ENCODE measurements at places on chromosomes 6 and 20. TPM values are rescaled to one million over a fixed set of nuclear protein-coding genes. Genes with fewer than 3 reads are reported as not detected.

GDAP1L1 gene
- total RNA-seq, result not detected

- DNase-seq, result no peak
- no peaks in the 10 kb centered on the region for H3K27me3 ChIP-seq
- H3K36me3 ChIP-seq, result no peaks in the 10 kb centered on the region
- H3K27ac ChIP-seq, result no peak overlapping the region
- H3K4me1 ChIP-seq, result no peaks in the 10 kb centered on the region
These were observed 87.5 kb upstream of the SYNDIG1 start for GRCh38 chr20:24381886-24382285.

DNA sequence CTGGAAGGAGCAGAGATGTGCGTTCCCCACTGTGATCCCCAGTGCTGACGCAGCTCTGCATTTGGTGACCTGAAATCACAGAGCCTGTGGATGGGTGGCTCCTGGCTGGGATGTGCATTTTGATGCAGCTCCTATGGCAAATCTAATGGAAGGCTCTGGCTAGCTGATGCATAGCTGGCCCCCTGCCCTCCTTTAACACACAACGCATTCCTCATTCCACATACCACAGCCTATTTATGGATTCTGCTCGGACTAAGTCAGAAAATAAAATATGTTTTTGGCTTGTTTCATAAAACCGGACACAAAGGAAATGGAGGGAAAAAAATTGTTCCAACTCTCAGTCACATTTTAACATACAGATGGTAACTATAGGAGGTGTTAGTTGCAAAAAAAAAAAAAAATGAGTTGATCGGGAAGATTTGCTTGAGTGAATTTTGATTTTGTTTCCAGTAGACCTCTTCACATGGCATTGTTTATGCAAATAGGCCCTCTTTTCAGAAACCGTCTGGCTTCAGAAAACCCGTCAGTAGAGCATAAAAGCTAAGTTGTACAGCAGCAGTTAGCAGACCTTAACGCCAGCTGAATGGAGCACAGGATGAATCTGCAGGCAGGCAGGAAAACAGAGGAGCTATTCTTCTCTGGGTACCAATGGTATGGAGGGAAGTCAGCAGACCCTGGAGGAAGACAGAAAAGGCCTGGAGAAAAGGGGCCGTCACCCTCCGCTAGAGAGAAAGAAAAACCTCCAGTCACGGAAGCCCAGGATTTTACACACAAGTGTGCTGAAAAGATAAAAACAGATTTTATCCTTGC, 215.4 kb downstream of the HDGFL1 start:
- H3K27ac ChIP-seq, result peak overlapping the region; percentile 77
- H3K36me3 ChIP-seq, result no peaks in the 10 kb centered on the region
- H3K4me3 ChIP-seq, result no peak overlapping the region
- H3K4me1 ChIP-seq, result peaks cover 8% of the 10 kb centered on the region
- H3K27me3 ChIP-seq, result no peaks in the 10 kb centered on the region
- peak; percentile 64 for DNase-seq

DNA sequence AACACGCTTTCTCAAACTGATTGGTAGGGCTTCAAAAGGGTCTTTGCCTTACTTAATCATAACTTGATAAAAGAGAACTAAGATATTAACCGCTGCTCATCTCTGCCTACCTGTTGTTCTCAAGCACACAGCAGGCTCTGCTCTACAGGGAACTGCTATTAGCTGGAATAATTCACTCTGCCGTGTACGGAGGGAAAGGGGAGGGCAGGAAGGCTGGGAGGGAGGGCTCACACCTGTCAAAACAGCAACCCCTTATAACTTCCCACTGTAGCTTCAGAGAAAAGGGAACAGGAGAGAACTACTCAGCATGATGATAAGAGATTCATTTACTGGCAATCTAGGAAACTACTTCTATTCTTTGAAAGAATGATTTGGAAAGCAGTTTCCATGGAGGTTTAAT, 75.1 kb downstream of the ZMYND8 start:
- peaks cover 13% of the 10 kb centered on the region for H3K4me1 ChIP-seq
- peaks cover 28% of the 10 kb centered on the region for H3K36me3 ChIP-seq
- no peak overlapping the region for H3K27ac ChIP-seq
- DNase-seq, result no peak
- H3K27me3 ChIP-seq, result no peaks in the 10 kb centered on the region

DNA sequence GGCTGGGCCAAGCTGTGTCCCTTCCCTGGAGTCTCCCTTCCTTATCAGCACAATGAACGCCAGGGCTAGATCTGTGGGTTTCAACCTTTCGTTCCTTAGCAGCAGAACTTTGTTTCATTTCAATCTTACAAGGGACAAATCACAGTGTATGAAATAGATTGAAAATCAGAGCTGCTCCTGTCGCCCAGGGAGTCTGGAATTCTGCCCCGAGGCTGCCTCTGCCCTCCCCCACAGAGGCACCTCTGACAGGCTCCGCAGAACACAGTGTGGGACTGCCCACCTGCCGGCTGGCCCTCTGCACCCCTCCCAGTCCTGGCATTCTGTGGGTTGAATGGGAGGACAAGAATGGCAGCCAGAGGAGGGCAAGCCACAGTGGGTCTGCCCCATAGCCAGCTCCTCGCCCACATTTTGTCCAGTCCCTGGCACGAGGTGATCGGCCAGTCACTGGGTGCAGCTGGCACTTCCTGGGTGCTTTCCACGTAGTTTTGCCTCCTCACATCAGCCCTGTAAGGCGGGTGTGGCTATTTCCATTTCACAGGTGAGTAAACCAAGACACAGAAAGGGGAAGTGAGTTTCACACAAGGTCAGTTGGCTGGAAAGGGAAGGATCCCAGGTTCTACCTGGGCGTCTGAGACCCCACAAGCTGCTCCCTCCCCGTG, 26.1 kb downstream of the MANBAL start:
- no peaks in the 10 kb centered on the region for H3K27me3 ChIP-seq
- H3K4me1 ChIP-seq, result peaks cover 35% of the 10 kb centered on the region
- no peak for DNase-seq
- peaks cover 28% of the 10 kb centered on the region for H3K36me3 ChIP-seq

DEFB124 gene
- not detected for total RNA-seq

GRCh38 chr6:168658059-168658458, 217.1 kb downstream of the SMOC2 start:
- no peak for DNase-seq
- H3K36me3 ChIP-seq, result no peaks in the 10 kb centered on the region
- no peak overlapping the region for H3K4me3 ChIP-seq
- H3K27me3 ChIP-seq, result no peaks in the 10 kb centered on the region

- no peak overlapping the region for H3K4me3 ChIP-seq
- H3K27ac ChIP-seq, result no peak overlapping the region
- DNase-seq, result peak; percentile 84
- H3K4me1 ChIP-seq, result peaks cover 9% of the 10 kb centered on the region
These were observed 16.2 kb downstream of the GABRR2 start for GRCh38 chr6:89298680-89299465.

DNA sequence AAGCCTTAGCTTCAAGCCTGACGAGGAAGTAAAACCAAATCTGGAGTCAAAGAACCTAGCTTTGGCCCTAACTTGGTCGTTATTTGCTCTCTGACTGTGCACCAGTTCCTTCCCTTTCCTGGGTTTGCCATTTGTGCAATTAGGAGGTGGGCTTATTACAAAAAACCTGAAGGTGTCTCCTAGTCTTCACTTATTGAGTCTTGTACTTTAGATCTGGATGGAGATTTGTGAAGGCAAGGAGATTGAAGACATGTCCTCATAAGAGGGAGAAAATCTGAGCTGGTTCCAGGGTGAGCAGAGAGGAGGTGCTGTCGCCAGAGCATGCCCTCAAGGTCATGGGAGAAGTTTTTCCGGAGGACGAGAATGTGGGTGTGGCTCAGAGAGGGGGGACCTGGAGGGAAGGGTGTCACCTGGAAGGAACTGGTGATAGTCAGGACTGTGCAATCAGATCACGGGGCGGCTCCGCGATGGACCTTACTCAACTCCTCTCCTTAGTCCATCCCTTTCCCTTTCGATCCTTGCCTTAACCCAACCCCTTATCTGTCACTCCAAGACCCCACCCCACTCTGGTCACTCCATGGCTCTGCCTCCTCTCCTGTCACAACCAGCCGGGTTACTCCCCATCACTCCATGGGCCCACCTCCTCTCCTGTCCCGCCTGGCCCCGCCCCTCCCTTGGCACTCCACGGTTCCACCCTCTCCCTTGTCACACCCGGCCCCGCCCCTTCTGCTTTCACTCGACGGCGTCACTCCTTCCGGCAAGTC, 588 bp upstream of the ACSS2 start:
- H3K36me3 ChIP-seq, result no peaks in the 10 kb centered on the region
- H3K27me3 ChIP-seq, result no peaks in the 10 kb centered on the region

- H3K36me3 ChIP-seq, result no peaks in the 10 kb centered on the region
- no peak for DNase-seq
- H3K4me1 ChIP-seq, result no peaks in the 10 kb centered on the region
- H3K4me3 ChIP-seq, result no peak overlapping the region
- H3K27ac ChIP-seq, result no peak overlapping the region
These were observed 398 bp upstream of the SPATS1 start for GRCh38 chr6:44342052-44342451.

GRCh38 chr20:44504402-44505307, 17.2 kb downstream of the SERINC3 start:
- DNase-seq, result no peak
- H3K27ac ChIP-seq, result no peak overlapping the region
- peaks cover 5% of the 10 kb centered on the region for H3K4me1 ChIP-seq

- DNase-seq, result peak; percentile 30
- H3K36me3 ChIP-seq, result no peaks in the 10 kb centered on the region
- no peak overlapping the region for H3K4me3 ChIP-seq
These were observed 29.9 kb upstream of the FKBP1A start for GRCh38 chr20:1422753-1423152.

DNA sequence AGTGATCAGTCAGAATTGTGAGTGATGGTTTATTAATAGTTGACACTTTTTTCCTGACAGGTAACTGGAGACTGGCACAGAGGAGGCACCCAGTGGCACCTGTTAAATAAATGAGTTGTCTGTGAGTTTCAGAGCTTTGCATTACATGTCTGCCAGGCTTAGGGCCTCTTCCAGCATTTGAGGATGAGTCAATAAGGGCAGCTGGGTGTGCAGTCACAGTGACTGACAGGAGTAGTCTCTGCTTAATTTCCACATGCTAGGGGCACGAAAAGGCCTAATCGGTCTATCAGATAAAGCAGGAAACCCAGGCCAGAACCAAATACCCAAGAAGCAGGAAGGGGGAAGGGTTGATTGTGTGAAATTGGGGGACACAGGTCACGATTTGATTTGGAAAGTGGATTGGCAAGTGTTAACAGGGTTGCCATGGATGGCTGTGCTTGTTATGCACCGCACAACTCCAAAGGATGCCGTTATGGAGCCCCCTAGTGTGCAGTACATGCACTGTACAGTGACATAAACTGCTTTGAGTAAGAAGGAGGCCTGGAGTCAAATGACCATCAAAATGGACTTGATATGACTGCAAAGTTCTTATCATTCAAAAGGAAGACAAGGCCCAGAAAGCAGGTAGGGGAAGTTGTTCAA, 111.9 kb upstream of the GGTLC1 start:
- H3K4me3 ChIP-seq, result no peak overlapping the region
- no peaks in the 10 kb centered on the region for H3K4me1 ChIP-seq
- peak; percentile 47 for DNase-seq
- H3K27me3 ChIP-seq, result no peaks in the 10 kb centered on the region
- no peak overlapping the region for H3K27ac ChIP-seq
- no peaks in the 10 kb centered on the region for H3K36me3 ChIP-seq

DNA sequence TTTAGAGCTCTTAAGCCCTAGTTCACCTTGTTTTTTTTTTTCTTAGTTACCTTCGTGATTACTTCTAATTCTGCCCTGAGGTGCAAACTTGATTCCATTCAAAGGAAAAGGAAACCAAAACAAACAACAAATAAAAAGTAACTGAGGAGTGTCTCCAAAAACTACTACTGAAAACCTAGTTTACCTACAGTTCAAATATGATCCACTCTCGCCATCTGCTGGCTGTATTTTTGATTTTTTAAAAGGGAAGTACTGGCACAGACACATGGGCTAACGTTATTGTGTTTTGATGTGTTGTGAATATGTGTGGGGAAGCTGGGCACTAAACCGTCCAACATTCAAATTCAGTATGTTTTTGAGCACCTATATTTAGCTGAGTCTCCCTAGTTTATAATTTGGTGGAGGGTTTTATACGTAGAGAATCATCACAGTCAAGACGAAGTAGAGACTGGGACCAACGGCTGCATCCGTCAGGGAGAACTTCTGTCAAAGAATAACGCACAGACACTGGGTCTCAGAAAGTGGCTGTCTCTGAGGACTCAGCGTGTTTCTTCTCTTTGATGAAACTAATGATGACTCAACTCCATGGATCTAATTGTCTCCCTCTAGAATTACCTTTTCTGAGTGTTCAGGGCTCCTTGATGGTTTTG, 373.5 kb upstream of the BTBD3 start:
- no peaks in the 10 kb centered on the region for H3K36me3 ChIP-seq
- no peak overlapping the region for H3K27ac ChIP-seq
- no peaks in the 10 kb centered on the region for H3K4me1 ChIP-seq
- H3K4me3 ChIP-seq, result no peak overlapping the region
- peak; percentile 75 for DNase-seq

STX11 gene
- total RNA-seq, result 0.54 TPM

DNA sequence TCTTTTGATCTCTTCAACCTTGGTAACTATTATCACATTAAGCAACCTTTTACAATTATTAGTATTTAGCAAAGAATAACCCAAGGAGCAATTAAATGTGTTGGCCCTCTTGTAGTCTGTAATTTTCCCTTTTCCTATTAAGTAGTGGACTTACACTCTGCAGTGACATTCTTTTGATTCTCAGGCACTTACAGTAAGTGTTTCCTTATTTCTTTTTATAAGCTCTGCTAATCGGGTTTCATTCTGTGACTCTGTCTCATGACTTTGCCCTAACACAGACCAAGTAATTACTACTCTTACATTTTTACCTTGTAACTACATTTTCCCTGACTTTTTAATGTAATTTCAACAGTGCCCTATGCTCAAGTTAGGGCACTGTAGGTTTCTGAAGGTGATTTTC, 104.0 kb upstream of the EPHA7 start:
- H3K27me3 ChIP-seq, result no peaks in the 10 kb centered on the region
- DNase-seq, result no peak
- H3K4me3 ChIP-seq, result no peak overlapping the region
- H3K27ac ChIP-seq, result no peak overlapping the region

GRCh38 chr20:42530855-42531448, 658.8 kb downstream of the PTPRT start:
- DNase-seq, result no peak
- H3K27ac ChIP-seq, result no peak overlapping the region
- no peak overlapping the region for H3K4me3 ChIP-seq
- H3K36me3 ChIP-seq, result no peaks in the 10 kb centered on the region
- H3K4me1 ChIP-seq, result no peaks in the 10 kb centered on the region
- no peaks in the 10 kb centered on the region for H3K27me3 ChIP-seq

DNA sequence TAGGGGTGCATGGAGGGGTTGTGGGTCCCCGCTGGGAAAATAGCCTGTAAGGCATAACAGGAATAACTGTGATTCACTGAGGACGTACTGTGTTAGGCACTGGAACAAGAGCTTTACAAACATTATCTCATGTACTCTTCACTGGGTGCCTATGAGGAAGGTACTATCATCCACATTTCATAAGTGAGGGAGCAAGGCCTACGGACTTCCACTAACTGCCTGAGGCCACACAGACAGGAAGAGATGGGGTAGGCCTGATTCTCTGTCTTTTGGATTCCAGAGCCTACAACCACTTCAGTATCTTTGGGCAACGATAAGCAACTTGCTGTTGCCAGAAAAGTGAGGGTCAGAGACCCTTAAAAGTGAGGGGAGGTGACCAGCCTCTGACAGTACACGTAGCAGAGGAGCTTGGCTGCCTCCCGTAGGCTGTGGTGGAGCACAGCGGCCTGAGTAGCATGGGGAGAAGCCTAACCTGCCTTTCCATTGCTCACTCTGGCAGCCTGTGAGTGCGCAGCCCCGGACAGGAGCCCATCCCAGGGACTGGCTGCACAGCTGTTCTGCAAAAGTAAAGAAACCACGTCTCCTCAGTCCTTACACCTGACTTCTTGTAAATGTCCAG, 30.4 kb downstream of the PSMB1 start:
- DNase-seq, result peak; percentile 24
- no peaks in the 10 kb centered on the region for H3K4me1 ChIP-seq
- H3K27me3 ChIP-seq, result no peaks in the 10 kb centered on the region
- no peak overlapping the region for H3K4me3 ChIP-seq

Data from IMR-90 (cell line).